T-cell (primary cell): ENCODE measurements at places on chromosomes 16 and 17. TPM values are rescaled to one million over a fixed set of nuclear protein-coding genes. Genes with fewer than 3 reads are reported as not detected.

Gene RPL38
- total RNA-seq = 1,786 TPM

Gene KCNG4
- not detected for total RNA-seq

Gene ANKRD40CL
- not detected for total RNA-seq

Gene OR2C1
- 0.26 TPM for total RNA-seq

DNA sequence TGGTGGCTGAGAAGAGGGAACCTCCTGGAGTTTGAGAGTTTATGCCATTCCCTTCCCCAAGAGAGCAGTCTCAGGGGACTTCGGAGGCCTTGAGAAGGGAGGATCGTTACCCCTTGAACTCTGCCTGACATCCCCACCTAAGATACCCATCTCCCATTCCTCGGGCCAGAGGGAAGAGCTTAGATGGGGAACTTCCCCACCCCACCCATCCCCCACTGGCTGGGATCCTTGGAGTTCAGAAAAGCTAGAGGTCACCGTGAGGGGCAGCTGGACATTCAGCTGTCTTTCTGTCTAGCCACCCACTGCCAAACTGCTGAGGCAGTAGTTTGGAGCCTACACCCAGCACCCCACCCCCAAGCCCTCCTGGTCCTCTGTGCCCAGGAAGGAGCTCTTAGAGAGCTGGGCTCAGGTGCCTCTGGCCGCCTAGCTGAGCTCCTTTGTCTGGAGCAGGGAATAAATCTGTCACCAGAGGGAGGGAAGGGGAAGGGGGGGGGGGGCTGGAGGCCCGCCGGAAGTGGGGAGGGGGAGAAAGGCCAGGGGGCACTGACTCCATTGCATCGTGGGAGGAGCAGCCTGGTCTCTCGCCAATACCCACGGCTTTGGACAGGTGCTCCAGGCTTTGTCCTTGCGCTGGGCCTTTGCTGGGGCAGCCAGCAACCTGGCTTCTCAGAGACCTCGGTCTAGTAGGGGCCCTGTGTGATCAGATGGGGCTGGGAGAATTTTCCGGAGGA, 1.0 kb downstream of the HSD11B2 start:
- H3K4me3 ChIP-seq = peak overlapping the region; percentile 29
- H3K4me1 ChIP-seq = peaks cover 21% of the 10 kb centered on the region
- no peak overlapping the region for H3K27ac ChIP-seq
- H3K27me3 ChIP-seq = peaks cover 51% of the 10 kb centered on the region
- no peak for DNase-seq
- H3K36me3 ChIP-seq = no peaks in the 10 kb centered on the region

GRCh38 chr17:4879601-4880000, 19.7 kb upstream of the C17orf107 start:
- H3K36me3 ChIP-seq = peaks cover 40% of the 10 kb centered on the region
- peaks cover 7% of the 10 kb centered on the region for H3K4me1 ChIP-seq
- H3K27me3 ChIP-seq = no peaks in the 10 kb centered on the region
- no peak overlapping the region for H3K4me3 ChIP-seq
- no peak overlapping the region for H3K27ac ChIP-seq
- DNase-seq = no peak

- no peak overlapping the region for H3K4me3 ChIP-seq
- no peak for DNase-seq
- H3K27me3 ChIP-seq = no peaks in the 10 kb centered on the region
- H3K36me3 ChIP-seq = peaks cover 2% of the 10 kb centered on the region
- H3K4me1 ChIP-seq = peaks cover 51% of the 10 kb centered on the region
Observed at GRCh38 chr17:80647746-80648145, 103.1 kb downstream of the RPTOR start.

DNA sequence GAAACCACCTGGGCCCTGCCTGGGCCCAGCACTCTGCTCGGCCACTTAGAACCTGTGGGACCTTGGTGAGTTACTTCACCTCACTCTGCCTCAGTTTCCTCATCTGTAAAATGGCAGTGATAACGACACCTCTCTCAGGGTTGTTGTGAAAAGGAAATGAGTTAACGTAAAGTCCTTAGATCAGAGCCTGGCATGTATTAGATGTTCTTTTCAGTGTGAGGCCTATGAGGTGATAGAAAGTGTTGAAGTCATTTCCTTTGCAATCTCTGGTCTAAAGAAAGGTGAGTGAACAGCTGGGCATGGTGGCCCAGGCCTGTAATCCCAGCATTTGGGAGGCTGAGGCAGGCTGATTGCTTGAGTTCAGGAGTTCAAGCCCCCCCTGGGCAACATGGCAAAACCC, 51.7 kb upstream of the LGALS9 start:
- H3K27ac ChIP-seq = no peak overlapping the region
- no peaks in the 10 kb centered on the region for H3K27me3 ChIP-seq
